Stimulated activated CD4-positive, alpha-beta T cell treated with anti-CD3 and anti-CD28 coated beads, TNF-alpha, amount 100 ng/mL, for 48 hours (primary cell): ENCODE measurements at places on chromosomes 11 and 22.

GRCh38 chr11:63508009-63508408 is 2.1 kb downstream of the LGALS12 start:
- no peak for DNase-seq

DNA sequence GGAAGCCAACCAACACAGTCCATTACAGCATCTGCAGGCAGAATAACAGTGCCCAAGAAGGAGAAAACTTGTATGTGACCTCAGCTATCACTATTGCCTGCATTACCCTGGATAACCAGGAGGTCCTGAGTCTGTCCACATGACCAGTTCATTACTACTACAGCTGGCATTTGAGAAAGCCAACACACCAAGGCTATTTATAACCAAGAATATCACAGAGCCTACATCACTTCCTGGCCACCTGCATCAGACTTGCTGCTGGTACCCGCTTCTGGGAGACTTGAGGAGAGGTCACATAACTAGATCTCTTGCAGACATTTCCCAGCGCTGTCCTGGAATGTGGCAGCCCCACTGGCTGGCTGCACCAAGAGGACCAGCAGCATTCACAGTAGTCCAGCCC is 11.1 kb upstream of the OR56B4 start:
- DNase-seq, result no peak

DNA sequence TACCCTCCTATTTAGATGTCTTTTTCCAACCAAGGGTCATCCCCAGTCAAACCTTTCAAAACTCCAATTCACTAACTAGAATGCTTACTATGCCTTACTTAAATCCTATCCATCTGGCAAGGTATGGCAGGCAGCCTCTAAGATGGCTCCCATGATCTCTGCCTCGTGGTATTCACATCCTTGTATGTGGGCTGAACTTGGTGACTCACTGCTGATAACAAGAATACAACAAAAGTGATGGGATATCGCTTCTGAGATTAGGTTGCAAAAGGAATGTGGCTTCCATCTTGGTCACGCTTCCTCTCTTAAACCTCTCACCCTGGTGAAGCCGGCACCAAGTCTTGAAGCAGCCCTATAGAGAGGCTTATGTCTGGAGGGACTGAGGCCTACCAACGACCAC is 29.6 kb upstream of the UPB1 start:
- no peak for DNase-seq

GRCh38 chr11:42620796-42621195 is 691.0 kb upstream of the API5 start:
- DNase-seq, result no peak

DNA sequence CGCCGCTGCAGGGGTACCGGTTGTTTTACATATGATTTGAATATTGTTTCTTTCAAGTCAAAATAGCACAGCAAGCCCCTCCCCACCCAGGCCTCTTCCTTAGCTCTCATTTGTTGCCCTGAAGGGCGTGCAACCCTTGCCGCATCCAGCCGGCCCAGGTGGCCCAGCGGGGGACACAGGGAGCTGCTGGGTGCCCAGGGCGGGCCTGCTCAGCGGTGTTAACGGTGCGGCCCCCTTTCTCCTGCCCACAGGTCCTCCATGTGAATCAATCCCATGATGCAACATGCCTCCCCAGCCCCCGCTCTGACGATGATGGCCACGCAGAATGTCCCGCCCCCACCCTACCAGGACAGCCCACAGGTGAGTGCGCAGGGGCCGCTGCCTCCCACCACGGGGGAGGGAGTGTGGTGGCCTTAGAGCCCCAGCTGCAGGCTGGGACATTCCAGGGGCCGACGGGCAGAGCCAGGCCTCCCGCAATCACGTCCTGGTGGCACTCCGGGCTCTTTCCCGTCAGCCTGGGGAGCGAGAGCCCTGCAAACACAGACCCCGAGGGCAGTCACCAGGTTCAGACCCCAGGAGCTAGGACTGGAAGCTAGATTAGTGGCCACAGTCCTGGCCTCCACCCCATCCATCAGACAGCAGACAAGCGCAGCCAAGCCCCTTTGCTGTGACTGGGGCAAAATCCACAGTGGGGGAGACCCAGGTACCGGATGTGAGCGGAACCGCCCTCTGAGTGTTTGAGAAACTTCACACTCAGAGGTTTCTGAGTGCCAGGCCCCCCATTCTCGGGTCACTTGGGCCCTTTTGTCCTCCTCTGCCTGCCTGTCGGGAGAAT is 144.8 kb downstream of the FEZ1 start:
- no peak for DNase-seq

- DNase-seq, result no peak
These were observed 13.5 kb downstream of the EXPH5 start for GRCh38 chr11:108580043-108580442.

- no peak for DNase-seq
These were observed 115.5 kb downstream of the MRTFA start for GRCh38 chr22:40521046-40521445.

GRCh38 chr11:124793466-124794278 is 6.5 kb downstream of the MSANTD2 start:
- DNase-seq, result no peak

- no peak for DNase-seq
These were observed 104.5 kb downstream of the FAT3 start for GRCh38 chr11:92329137-92329536.
